ENCODE measurements at places on chromosomes 3 and 15. TPM values are rescaled to one million over a fixed set of nuclear protein-coding genes. Genes with fewer than 3 reads are reported as not detected.
A peak's percentile ranks its signal among the peaks of the same experiment; 100 is the strongest.

GRCh38 chr15:75751116-75751875 is 38.6 kb upstream of the CSPG4 start:
- no peak for DNase-seq

GRCh38 chr15:64461721-64462162 is 1.4 kb downstream of the ZNF609 start:
- peak; percentile 50 for DNase-seq

- DNase-seq = no peak
These were observed 4.2 kb downstream of the PLCL2 start for GRCh38 chr3:16888785-16889607.

Gene CCK
- total RNA-seq = not detected

Gene OR5K2
- not detected for total RNA-seq

Gene WDR76
- 70.8 TPM for total RNA-seq

DNA sequence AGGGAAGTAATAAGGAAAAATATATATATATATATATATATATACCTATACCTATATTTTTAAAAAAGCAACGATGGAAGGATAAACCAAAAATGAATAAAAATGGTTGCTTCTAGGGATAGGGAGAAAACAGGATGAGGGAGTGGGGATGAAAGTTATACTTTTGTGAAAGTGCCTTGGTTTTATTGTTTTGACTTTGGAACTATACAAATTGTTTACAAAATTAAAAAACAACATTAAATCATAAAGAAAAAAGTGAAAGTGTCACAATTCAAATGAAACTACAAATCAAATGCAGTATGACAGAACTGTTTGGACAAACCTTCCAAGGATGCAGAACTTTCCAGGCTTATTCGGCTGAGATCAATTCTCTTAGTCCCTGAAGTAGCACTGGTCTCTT is 54.4 kb downstream of the SLC24A1 start:
- DNase-seq = no peak

GRCh38 chr3:49329186-49329585 is 10.7 kb downstream of the USP4 start:
- DNase-seq = no peak

Gene ZNF80
- total RNA-seq = 0.71 TPM

Gene SCAANT1
- not detected for total RNA-seq

DNA sequence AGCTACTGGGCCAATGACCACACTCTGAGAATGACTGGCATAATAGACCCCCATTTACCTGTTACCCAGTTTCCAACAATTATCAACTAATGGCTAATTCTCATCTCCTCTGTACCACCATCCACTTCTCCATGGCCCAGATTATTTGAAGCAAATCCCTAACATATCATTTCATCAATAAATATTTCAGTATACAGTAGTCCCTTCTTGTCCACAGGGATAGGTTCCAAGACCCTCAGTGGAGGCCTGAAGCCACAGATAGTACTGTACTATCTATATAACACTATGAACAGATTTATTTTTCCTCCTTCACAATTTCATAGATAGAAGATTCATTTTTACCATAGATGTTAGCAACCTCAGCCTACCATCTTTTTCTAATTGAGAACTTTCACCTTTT is 68.3 kb downstream of the IFT80 start:
- no peak for DNase-seq
